KG1 (cell line): ENCODE measurements at places on chromosomes 6 and 20.

GRCh38 chr6:113920663-113921267 is 50.2 kb downstream of the HDAC2 start:
- peak; percentile 36 for DNase-seq

GRCh38 chr6:118889163-118889562 is 4.8 kb upstream of the ASF1A start:
- no peak for DNase-seq

GRCh38 chr6:170000071-170000843 is 248.8 kb downstream of the ERMARD start:
- DNase-seq: no peak

- peak; percentile 45 for DNase-seq
Observed at GRCh38 chr6:34055223-34055933, 90.5 kb downstream of the GRM4 start.

DNA sequence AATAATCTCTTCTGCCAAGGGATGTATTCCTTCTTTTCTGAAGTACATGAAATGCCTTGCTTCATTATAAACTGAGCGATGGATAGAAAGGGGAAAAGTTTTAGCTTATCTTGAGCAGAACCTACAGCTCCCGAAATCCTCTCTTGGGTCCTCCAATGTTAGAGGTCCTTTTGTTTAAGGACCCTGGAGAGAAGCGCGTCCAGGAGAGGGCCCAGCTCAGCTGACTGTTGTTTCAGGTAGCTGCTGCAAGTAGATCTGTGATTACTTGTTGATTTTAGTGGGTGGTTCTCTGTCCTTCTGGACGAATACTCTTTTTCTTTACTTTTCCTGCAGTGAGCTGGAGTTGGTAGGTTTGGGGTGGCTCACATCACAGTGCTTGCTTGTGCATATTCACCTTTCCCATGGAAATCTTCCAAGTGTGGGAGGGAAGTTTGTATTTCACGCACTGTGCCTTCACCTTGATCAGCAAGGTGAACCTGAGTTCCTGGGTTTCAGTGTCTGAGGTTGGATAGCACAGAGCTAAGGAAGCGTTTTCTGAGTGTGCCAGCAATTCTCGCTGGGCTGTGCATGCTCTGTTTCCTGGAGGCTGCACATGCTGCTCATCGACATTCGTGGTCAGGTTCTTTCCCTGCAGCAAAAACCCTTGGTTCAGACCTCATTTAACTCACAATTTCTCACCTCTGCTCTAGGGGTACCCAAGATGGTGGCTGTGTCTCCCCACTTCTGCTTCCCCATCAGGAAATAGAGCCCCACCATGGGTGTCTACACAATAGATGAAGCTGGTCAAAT is 176.3 kb downstream of the JARID2 start:
- no peak for DNase-seq

- no peak for DNase-seq
Observed at GRCh38 chr6:131694832-131695426, 6.3 kb downstream of the OR2A4 start.

- no peak for DNase-seq
Observed at GRCh38 chr6:33505548-33506370, 51.4 kb downstream of the ZBTB9 start.

DNA sequence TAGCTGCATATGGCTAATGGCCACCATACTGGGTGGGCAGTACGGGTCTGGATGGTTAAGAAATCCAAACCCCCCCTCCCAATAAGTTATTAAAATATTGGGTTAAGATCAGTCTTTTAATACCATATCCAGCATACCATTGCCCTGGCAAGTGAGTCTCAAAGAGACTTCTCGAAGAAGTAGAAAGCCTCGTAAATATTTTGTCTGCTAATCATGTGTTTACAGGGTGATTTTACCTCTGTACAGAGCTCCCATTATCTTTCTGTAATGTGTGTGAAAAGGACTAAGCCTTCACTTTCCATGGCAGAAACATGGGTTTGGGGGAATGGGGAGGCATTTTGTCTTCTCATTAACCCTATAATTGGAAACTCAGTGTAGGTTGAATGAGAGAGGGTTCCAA is 174.7 kb upstream of the LAMP5 start:
- no peak for DNase-seq

- DNase-seq: no peak
Observed at GRCh38 chr6:53497905-53498304, 47.0 kb downstream of the GCLC start.

DNA sequence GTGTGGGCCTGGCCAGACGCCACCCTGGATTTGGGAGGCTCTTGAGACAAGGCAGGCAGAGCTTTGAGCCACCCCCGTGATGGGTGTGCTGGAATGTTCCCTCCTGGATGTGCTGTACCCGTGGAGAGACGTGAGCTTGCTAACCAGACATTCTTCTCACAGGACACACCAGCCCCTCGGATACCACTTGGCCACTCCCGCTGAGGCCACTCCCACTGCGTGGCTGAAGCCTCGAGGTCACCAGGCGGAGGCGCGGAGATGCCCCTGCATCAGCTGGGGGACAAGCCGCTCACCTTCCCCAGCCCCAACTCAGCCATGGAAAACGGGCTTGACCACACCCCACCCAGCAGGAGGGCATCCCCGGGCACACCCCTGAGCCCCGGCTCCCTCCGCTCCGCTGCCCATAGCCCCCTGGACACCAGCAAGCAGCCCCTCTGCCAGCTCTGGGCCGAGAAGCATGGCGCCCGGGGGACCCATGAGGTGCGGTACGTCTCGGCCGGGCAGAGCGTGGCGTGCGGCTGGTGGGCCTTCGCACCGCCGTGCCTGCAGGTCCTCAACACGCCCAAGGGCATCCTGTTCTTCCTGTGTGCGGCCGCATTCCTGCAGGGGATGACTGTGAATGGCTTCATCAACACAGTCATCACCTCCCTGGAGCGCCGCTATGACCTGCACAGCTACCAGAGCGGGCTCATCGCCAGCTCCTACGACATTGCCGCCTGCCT is 14.1 kb downstream of the SLCO4A1 start:
- DNase-seq: no peak

- DNase-seq: no peak
Observed at GRCh38 chr6:43436577-43437282, 9.4 kb downstream of the ABCC10 start.

- no peak for DNase-seq
Observed at GRCh38 chr6:88142297-88142668, 23.9 kb downstream of the CNR1 start.

- no peak for DNase-seq
Observed at GRCh38 chr6:23654745-23655144, 471.3 kb upstream of the NRSN1 start.

DNA sequence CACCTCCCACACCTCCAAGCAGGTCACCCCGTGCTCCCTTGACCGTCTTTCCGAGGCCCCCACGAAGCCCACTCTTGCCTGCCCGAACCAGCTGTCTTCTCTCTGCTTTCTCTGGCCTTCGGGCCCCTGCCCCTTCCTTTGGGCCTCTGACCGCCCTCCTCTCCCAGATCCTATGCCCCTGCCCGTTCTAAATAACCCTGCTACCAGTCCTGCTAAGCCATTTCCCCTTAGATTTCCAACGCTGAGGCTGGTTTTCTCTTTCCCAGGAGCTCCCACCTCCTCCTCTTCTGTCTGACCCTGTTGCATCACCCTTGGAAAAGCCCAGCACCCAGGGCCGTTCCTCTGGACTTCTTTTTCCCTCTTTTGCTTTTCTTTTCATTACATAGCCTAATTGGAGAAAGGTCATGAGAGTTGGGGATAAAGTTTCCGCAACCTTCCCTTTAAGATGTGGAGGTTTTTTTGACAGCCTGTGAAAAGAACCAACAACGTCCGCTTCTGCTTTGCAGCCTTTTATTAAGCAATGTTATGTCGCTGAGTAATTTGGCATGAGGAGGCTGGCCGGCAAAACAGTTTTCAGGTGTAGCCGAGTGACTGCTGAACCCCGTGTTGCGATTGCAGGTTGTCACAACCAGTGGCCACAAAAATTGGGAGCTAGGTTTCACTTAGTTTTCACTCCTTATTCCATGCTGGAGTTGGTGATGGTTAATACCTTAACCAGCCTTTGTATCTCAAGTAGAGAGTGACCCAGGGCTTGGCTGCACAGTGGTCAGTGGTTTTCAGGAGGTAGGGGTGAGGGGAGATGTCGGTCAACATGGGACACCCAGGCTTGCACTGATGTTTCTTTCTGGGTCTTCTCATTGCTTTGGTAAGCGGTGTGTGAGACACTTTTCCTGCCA is 970 bp downstream of the BLTP3A start:
- peak; percentile 39 for DNase-seq

DNA sequence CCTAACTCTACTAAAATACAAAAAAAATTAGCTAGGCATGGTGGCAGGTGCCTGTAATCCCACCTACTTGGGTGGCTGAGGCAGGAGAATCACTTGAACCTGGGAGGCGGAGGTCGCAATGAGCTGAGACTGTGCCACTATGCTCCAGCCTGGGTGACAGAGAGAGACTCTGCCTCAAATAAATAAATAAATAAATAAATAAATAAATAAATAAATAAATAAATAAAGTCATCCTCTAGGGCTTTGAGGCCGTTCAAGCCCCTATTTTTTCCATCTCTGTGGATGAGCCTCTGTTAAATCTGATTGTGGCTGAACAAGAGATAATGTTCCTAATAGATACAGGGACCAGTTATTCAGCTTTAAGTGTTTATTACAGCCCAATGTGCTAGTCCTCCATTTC is 31.8 kb upstream of the FAM110A start:
- no peak for DNase-seq

DNA sequence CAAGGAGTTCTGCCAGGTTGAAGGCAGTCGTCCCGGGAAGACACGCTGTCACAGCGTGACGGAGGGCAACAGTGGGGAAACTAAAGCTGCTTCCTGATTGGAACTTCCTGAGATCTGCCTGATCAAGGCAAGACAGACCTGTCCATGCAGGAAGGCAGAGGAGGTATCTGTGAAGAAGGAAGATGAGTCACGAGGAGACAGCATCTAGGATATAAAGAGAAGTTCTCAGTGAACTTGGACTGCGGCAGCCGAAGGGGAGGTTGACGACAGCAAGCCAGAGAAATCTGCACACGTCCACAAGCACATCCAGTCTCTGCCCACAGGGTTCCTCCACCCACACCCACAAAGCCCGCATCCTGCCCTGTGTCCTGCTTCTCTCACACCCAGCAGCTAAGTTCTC is 38.6 kb downstream of the PREP start:
- DNase-seq: no peak

DNA sequence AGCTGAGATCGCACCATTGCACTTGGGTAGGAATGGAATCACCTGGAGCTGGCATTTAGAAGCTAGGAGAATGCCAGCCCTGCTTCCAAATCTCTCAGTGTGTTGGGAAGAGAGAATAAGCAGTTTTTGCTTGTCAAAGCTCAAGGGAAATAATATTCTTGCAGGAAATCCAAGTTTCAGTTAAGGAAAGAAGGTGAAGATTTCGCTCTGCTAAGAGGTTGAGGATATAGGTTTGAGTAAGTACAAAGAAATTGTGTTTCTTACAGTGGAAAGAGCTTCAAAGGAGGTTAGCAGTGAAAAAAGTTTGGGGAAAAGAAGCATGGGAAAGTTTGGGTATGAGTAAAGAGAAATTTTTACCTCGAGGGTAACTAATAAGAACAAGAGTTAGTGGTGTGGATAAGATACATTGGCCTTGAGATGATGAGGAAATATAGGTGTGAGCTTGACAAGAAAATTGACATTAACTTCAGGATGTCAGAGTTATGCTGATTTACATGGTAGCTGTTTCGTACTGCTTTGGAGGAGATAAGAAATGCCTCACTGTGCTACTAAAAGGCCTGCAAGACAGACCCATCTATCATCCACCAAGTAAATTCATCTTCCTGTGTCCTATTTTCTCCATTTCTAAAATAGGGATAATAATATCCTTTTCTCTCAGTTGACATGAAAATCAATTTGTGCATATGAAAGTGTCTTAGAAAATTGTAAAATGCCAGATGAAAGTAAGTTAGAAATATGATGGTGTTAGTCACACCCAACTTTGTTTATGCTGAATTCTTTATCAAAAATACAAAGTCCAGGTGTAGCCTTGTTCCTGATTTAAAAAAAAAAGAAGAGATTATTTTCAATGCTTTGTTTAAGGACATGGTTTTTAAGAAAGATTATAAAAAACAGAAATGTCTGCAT is 12.8 kb upstream of the HINT3 start:
- no peak for DNase-seq

- no peak for DNase-seq
Observed at GRCh38 chr6:157172231-157172701, 151.1 kb downstream of the TMEM242 start.

GRCh38 chr20:38113401-38114325 is 51.4 kb downstream of the TGM2 start:
- no peak for DNase-seq

GRCh38 chr20:19620446-19620845 is 137.6 kb upstream of the RIN2 start:
- no peak for DNase-seq

GRCh38 chr6:137944793-137945498 is 77.9 kb downstream of the TNFAIP3 start:
- DNase-seq: no peak

- no peak for DNase-seq
Observed at GRCh38 chr6:144053601-144054000, 41.8 kb downstream of the SF3B5 start.

DNA sequence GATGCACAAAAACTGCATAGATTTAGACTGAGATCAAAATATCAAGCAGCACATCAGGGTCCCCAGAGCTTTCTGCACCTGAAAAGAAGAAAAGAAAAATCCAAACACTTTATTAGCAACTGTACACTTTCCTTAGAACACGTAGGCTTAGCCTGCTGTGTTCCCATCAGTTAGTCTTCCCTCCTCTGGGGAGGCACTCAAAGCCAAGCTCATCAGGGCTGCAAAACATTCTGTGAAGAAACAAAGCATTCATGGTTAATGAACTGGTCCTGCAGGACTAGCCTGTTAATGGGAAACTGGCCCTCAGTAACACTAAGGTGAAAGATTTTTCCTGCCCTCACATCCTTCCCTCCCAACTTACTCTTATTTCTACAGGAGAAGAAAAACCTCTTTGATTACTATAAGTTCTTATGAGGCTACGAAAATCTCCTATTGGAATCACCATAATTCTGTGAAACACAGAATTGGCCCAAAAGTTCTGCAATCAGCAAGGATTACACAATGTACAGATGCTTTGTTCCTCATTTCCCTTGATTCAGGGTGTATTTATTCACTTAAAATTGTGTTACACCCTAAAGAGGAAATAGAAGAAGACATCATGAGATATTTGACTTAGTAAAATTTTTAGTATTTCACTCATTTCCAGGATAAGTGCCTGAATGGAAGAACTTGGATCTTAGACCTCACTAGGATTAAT is 901.0 kb upstream of the MAP3K7 start:
- DNase-seq: no peak

GRCh38 chr6:136552054-136552453 is 1.8 kb upstream of the MAP7 start:
- no peak for DNase-seq

DNA sequence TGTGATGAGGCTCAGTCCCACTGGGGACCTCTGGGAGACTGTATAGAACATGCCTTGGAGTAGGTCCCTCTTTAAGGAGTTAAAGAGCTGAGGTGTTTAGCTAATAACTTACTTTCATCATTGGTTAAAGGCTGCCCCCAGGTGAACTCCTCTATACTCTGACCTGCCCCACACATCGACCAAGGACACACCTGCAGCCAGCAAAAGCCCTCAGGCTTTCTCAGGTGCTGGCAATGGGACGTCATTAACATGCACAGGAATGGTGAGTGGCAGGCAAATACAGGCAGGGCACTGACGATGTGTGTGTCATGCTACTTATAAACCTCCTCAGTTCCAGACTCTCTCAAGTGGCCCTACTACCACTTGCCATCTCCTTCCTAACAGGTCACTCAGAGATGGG is 366.4 kb downstream of the KIF16B start:
- DNase-seq: no peak
